ENCODE measurements at places on chromosomes 6 and 20.

- no peak for DNase-seq
These were observed 83.2 kb upstream of the TBX18 start for GRCh38 chr6:84847390-84848160.

GRCh38 chr6:128525406-128525805 is 5.0 kb upstream of the PTPRK start:
- no peak for DNase-seq

- DNase-seq: no peak
These were observed 198.5 kb upstream of the HEY2 start for GRCh38 chr6:125550892-125551291.

GRCh38 chr6:159463119-159463829 is 229.8 kb downstream of the SOD2 start:
- no peak for DNase-seq

DNA sequence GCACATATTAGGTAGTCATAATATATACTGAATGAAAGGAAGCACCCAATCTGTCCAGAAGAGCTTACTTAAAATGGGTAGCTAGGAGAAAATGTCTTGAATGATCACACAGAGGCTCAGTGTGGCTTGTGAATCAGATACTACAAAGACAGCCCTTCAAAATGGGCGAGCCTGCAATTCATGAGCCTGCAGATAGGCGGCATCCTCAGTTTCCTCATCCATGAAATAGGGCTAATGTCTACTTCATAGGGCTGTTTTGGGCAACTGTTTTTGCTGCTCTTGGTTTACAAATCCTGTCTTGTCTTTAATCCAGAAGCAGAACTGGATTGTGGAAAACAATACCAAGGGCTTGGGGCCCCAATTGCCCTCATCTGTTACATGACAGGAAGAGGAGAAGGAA is 129.3 kb upstream of the KCNK16 start:
- DNase-seq: no peak
